ENCODE measurements at places on chromosomes 5 and 9. TPM values are rescaled to one million over a fixed set of nuclear protein-coding genes. Genes with fewer than 3 reads are reported as not detected.

AMACR gene
- total RNA-seq, result 4.3 TPM

PCDHGB4 gene
- not detected for total RNA-seq

DNA sequence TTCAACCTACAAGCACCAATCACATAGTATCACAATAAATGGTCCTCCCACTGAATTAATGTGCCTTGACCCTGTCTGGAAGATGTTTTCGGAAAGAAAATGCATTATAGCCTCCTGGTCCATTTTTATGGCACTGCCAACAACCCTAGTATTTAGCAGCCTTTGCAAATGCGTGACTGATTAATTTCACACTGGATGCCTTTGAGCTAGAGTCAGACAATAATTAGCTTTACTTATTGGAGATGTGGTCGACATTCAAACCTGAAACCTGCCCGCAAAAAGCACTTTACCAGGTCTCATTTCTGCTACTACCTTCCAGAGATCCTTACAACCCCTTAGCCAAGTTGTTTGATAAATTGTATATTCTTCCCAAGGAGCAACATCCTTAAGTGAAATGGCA, 119.3 kb upstream of the DPYSL3 start:
- DNase-seq, result no peak

DNA sequence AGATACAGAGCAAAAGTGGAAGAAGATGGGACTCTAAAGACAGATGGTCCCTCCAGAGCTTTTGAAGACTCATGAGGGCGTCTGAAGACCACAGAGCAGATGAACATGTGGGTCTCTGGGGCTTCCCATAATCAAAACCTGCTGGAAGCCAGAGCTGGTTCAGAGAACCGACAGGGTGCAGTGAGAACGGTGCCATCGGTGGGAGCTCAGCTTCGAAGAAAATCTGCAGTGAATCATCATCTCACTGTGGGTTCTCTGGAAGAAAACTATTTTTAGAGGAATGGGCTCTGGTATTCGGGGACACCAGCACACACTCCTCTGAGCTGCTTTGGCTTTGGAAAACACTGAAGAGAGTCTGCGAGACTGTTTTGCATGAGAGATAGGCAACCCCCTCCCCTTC, 222.4 kb upstream of the PANK3 start:
- DNase-seq, result no peak
